ENCODE measurements at places on chromosomes 5 and 9.

GRCh38 chr5:1178529-1179382, 22.6 kb upstream of the SLC6A19 start:
- no peak for DNase-seq

DNA sequence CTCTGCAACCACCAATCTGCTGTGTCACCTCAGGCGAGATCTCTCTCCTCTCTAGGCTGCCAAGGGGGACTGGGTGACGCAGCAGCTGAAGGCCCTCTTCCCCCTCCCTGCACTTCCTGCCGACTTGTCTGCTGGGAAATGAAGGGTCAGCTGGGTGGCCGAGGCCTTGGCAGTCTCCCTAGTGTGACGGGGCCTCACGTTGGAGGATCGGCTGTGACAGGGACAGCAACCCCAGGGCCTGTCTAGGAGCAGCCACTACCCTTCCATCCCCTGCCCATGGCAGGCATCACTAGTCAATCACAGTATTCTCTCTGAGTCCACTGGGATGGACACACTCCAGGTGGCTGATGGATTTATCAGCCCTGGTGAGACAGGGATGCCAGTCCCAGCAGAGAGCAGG, 107.3 kb upstream of the SARDH start:
- no peak for DNase-seq

GRCh38 chr9:78189001-78189400, 46.9 kb upstream of the CEP78 start:
- DNase-seq = no peak

GRCh38 chr9:72205513-72205912, 56.3 kb downstream of the GDA start:
- no peak for DNase-seq

Data from NCI-H446 (cell line).